ENCODE measurements at places on chromosomes 7 and 10.

DNA sequence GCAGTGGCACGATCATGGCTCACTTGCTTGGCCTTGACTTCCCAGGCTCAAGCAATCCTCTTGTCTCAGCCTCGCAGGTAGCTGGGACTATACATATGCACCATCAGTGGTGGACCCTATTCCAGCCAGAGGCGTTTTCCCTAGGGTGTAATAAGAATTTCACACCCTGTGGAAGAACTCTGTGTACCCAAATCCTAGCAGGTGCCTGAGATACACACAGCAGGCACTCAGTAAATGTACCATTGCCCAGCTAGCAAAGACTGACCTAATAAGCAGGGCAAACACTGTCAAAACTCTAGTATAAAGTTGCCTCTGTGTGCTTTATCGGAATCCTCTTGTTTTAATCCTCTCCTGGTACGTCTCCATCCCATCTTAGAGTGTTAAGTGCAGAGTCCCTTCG is 33.7 kb upstream of the BHLHA15 start:
- no peak for DNase-seq

DNA sequence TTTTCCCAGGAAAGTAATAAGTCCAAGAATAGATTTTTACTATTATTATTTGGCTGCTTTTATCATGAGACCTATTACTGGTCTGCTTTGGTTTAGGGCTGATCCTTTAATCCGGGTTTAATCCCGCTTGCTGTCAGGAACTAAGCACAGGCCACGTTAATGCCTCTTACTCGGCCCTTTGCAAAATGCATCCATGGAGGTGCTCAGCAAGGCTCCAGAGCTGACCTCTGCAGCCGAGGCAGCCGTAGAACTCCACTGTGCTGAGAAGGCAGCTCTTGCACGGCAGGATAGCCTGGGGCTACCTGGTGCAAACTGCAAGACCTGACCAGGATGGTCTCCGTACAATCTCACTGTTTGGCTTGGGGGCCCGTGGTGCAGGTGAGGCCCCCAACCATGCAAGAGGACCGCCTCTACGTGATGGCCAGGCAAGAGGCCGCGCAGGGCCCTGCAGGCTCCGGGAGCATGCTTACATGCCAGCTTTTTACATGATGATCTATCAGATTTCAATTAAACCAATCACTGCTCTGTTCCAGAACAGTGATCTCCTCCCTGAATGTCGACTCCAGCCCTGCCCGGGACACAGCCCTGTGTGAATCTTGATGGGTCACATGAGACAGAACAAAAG is 10.4 kb upstream of the CALML3 start:
- no peak for DNase-seq

GRCh38 chr7:85004402-85004801 is 182.5 kb downstream of the SEMA3D start:
- no peak for DNase-seq

GRCh38 chr7:108246227-108246837 is 116.2 kb upstream of the LAMB4 start:
- DNase-seq: no peak

- DNase-seq: no peak
These were observed 18.9 kb upstream of the ZNF212 start for GRCh38 chr7:149220534-149220933.

DNA sequence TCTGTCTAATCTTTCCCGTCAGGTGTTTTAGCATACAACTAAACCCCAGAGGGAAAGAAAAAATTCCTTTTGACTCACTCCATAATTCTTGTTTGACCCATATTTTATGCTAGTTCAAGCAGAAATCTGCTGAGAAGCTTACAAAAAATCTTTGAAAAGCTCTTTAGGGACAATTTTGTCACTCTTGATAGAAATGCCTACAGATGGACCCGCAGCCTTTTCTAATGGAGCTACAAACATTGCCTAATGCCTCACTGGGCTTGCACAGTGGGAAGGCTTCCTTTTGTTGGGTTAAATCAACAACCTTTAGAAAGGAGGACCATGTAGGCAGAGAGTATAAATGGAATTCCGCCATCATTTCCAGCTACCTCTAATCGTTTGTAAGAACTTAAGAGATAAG is 344.5 kb downstream of the PCLO start:
- DNase-seq: no peak

- DNase-seq: no peak
These were observed 637.7 kb downstream of the ZNF716 start for GRCh38 chr7:58087536-58088190.

DNA sequence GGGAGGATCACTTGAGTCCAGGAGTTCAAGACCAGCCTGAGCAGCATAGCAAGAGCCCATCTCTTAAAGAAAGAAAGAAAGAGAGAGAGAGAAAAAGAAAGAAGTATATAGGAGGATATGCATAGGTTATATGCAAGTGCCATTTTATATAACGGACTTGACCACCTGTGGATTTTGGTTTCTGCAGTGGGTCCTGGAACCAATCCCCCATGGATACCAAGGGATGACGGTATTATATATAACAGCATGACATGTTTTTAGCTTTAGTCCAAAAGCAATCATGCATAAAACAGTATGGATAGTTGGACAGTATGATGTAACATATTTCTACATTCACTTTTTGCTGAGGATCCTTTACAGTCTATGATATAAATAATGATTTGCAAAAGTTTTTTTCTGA is 45.3 kb downstream of the DLD start:
- no peak for DNase-seq

DNA sequence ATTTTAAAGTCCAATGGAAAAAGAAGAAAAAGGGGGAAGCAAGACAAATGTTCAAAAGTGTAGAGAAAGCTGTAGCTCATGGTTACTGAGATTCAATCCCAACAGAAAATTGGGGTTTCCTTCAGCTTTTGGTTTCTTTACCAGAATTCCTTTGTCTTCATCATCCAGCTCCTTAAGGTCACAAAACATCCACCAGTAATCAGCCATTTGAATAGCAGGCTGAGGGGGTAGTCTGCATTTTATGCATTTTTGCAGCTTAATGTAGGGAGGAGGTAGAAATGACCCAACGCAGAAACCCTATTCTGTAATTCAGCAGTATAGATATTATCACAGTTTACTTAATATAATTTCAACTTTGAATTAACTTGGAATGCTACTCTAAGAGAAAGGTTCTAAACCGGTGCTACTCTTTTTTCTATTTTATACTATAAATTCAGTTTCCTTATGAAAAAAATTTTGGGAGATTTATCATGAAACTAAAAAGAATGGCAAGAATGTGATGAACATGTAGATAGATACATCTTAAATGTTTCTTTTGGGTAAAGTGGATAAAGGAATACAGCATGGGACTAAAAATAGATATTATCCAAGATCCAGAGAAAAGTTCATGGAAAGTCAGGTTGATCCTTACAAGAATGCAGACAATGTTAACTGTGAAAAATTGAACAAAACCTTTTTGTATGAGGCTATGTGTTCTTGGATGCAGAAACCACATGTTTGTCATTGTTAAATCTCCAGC is 596.9 kb downstream of the PHTF2 start:
- no peak for DNase-seq

DNA sequence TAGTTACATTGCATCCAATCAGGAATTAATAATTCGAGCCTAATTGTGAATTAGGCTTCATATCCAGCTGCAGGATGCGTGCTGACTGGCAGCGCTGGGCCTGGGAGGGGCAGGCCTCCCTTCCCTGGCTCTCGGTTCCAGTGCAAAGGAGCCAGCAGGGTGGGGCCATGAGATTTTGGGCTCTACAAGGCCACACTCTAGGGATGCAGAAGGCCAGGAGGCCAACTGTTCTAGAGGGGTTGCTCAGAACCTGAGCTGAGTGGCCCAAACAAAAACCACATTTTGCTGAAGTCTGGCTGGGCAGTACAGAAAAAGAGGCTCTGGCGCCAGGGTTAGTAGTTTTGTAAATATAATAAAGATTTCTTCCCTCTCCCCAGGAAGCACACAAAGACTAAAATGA is 72.3 kb downstream of the CLEC2L start:
- no peak for DNase-seq

DNA sequence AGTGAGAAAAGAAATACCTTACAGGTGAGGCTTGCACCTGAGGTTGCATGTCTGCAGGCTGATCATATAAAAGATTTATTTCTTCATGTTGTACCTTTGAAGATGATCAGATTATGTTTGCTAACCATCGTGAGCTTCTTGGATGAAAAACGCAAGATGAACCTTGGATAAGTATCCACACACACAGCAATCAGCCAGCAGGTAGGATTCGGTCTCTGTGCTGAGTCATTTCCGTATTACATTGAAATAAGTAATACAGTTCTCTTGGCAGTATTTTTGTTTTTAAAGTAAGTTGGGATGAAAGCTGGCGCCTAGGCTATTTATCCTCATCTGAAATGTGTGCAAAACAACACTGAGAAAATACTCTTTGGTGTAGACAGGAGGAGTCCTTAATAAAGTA is 109.0 kb upstream of the PRKCQ start:
- DNase-seq: no peak

GRCh38 chr10:4137299-4137698 is 352.3 kb upstream of the KLF6 start:
- no peak for DNase-seq

GRCh38 chr7:91025906-91026390 is 238.3 kb upstream of the FZD1 start:
- no peak for DNase-seq

All from stimulated activated CD4-positive, alpha-beta T cell treated with anti-CD3 and anti-CD28 coated beads, Interleukin-4, amount 100 ng/mL, for 48 hours (primary cell).